ENCODE measurements at places on chromosomes 16 and 17.

GRCh38 chr16:10921536-10922327 is 20.5 kb downstream of the DEXI start:
- DNase-seq: no peak

GRCh38 chr17:38660097-38661025 is 14.4 kb downstream of the EPOP start:
- DNase-seq: no peak

DNA sequence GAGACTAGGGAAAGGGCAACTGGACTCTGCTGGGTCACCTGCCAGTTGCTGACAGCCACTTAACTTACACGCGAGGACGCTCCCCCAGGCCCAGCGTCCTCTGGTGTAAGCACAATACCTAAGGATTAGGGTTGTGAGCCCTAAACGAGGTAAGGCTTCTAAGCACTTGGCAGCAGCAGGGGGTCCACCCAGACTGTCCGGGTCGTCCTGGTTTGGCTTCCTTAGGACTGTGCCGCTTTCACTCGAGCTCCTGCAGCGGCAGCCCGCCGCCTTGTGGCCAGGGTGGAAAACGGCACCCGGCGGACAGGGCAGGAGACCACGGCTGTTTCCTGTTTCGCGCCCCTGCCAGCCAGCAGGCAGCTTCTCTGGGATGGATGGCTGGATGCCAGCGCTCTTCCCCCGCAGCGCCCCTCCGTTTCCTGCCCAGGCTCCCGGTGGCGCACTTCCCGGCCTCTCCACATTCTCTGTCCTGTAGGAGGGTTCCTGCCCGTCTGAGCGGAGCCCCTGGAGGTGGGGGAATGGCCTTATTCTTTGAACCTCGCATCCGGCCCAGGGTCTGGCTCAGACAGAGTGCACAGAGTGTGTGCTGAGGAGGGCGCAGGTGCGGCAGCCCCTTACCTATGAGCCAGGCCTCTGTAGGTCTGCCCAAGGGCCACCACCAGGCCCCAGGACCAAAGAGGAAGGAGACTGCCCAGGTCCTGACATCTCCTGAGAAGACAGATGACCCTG is 47.0 kb upstream of the AMZ2 start:
- peak; percentile 54 for DNase-seq

- DNase-seq: no peak
These were observed 1436.1 kb upstream of the GOT2 start for GRCh38 chr16:60170196-60170595.

DNA sequence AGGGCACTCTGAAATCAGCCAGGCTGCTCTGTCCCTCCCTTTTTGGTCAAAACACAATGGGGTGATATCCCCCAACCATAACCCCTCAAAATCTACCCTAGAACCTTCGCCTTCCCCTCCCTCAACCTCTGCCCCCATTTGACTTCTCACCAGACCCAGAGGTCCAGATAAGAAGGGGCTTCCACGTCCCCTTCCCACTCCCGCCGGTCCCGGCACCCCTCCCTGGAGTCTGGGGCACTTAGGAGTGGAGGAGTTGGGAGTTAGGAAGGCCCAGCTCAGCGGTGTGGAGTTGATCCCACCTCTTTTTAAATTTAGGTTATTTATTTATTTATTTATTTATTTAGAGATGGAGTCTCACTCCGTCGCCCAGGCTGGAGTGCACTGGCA is 619 bp upstream of the TMEM92 start:
- DNase-seq: no peak

GRCh38 chr17:15260376-15261257 is 4.5 kb downstream of the PMP22 start:
- peak; percentile 80 for DNase-seq

- peak; percentile 33 for DNase-seq
These were observed 7.8 kb upstream of the N4BP1 start for GRCh38 chr16:48617711-48618148.

GRCh38 chr17:82213251-82214011 is 789 bp upstream of the CCDC57 start:
- DNase-seq: peak; percentile 80

DNA sequence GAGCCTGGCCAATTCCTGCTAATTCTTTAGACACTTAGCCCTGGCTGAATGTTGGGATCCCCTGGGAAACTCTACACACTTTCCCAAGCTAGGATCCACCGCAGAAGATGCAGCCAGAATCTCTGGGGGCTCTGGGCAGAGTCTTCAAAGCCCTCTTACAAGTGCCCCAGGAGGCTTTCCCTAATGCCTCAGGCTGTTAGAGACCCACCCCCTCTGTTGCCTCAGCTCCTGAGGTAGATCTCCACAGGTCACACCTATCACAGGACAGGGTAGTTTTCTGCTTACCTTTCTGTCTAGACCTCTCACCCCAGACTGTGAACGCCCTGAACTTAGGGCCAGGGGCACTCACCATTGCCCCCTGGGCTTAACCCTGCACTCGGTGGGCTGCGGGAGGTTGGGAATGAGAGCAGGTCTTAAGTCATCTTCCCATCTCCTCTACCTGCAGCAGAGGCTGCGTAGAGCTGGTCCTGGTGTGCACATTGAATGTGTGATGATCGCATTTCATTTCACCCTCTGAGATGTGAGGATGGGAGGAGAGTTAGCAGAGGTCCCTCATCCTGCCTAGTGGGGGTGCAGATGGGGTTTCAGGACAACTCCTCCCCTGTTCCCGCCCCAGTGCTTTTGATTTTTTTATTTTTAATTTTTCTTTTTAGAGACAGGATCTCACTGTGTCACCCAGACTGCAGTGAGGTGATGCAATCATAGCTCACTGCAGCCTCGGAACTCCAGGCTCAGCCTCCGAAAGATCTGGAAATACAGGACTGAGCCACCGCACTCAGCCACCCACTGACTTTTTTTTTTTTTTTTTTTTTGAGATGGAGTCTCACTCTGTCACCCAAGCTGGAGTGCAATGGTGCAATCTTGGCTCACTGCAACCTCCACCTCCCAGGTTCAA is 89.0 kb upstream of the LHX1 start:
- DNase-seq: no peak

DNA sequence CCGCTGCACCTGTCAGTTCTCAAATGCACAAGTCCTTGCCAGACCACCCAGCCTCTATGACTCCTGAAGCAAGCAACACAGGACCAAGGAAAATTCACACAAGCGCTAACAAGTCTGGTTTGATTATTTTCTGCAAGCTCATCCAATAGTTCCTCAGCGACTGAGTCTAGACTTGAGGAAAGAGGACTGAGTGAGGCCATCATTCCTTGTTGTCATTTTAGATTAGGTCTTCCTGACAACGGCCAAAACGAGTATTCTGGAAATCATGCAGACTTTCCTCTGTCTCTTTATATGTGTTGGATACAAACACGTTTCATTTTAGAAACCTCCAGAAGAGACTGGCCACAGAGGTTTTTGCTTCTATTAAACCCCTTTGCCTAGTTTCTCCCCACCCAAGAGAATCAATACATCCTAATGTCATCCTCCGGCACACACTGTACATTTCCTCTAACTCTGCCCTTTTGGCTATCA is 561 bp downstream of the CCDC47 start:
- no peak for DNase-seq

GRCh38 chr17:80260791-80261158 is at the start of gene RNF213:
Gene RNF213, plus strand, starts transcription at chr17:80260852. Its CDS starts 2,830 bp downstream, at chr17:80263682.
- DNase-seq: no peak

GRCh38 chr17:76562734-76563148 is 22.9 kb downstream of the PRCD start:
- DNase-seq: peak; percentile 42

GRCh38 chr17:1362964-1363363 is 37.1 kb downstream of the YWHAE start:
- DNase-seq: no peak

DNA sequence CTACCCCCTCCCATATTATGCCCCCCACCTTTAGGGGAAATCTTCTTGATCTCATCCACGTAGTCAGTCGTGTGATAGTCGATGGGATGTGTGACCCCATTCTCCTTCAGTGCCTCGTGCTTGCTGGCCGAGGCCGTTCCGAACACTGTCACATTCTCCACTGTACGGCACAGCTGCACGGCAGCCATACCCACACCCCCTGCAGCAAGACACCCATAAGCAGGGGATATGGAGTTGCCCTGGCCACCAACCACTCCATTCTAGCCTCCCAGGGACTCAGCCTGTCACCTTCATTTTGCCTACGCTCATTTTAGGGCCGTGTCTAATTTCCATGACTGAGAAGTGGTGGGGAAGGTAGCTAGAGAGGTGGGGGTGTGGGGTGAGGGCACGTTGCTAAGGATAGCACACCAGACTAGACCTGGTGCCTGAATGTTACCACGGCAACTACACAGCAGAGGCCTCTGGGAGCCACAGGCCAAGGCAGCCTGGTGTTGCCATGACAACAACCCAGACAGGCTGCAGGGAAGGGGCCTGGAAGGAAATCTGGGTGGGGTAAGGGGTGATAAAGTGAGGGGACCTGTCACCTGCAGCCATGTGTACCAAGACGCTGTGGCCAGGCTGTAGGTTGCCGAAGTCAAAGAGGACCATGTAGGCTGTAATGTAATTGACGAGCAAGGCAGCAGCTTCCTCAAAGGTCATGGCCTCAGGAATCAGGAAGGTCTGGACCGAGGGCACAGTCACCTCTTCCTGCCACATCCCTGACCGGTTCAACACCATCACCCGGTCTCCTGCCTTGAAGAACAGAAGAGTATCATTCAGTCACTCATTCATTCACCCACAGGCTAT is 4.0 kb downstream of the VAT1 start:
- no peak for DNase-seq

DNA sequence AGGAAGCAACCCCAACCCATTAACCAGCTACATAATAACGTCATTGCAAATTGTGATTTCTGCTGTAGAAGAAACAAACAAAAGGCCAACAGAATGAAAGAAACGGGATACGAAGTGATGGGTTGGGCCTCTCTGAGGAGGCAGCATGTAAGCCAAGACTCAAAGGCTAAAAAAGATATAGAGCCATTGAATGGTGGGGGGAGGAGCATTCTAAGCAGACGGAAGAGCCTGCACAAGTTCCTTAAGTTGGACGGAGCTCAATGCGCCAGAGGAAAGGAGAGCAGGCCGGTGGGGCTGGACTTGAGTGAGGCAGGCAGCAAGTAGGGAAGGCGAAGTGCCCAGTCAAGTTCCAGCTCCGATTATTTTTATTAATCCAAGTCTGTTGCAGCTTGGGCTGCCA is 160.3 kb downstream of the SHISA9 start:
- DNase-seq: no peak

DNA sequence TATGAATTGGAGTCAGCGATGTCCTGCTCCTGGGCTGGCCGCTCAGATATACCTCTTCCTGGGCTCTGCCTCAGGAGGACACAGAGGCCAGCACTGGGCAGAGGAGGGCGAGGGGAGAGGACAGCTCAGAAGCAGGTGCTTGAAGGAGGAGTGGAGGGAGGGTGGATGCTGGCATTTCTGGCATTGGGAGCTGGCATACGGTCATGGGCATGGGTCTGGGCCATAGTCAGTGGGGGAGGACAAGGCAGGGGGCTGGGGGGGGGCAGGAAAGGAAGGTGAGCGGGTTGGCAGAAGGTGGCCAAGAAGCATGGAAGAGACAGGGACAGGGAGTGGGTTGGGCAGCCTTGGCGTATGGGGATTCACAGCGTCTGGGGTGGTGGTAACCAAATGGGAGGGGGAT is 16.7 kb upstream of the RAP1GAP2 start:
- DNase-seq: no peak

DNA sequence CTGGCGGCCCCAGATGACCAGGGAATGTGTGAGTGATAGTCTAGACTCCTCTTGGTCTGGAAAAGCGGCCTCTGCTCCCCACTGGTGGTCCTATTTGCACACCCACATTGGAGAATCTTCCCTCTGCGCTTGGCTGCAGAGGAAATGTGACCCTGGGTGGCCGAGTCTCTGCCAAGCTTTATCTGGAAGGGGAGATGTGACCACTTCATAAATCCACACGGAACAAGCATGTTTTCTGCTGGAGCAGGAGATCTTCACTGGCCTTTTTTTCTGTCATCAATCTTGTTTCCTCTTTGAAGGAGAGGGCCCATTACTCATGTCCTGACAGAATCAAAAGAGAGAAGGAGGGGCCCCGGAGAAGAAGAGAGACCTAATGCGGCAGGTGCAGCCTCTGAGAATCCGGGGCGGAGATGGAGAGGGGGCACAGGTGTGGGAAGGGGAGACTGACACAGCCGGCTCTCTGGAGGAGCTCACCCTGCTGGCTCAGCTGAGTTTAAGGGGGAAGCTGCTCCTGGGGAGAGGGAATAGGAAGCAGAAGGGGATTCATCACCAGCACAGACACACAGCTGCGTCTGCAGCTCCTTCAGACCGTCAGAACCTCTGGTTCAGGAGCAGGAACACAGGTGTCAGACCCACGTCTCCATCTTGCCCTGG is 116.3 kb downstream of the SOX9 start:
- no peak for DNase-seq

- no peak for DNase-seq
These were observed 137.1 kb downstream of the TRIM37 start for GRCh38 chr17:58969612-58970011.

GRCh38 chr17:30000001-30000754 is 58.7 kb downstream of the EFCAB5 start:
- DNase-seq: no peak

GRCh38 chr17:37422971-37423625 is 16.4 kb downstream of the TADA2A start:
- DNase-seq: no peak

DNA sequence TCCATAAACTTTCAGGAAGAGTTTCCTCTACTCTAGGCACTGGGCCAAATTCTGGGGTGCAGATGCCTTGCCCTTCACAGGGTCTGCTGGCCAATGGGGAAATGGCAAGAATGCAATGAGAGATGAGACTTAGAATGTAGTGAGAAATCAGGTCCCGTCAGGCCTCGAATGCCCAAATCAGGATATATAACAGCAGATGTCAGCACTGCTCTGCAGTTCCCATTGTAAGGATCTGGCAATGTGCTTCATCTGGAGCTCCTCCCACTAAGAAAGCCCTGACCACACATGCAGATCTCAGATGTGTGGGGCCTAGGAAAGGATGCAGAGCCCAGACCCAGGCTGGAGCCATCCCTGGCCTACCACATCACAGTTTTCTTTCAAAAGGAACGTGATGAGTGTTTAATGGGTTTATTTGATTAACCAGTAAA is 13.9 kb upstream of the LPCAT2 start:
- DNase-seq: peak; percentile 91

GRCh38 chr16:47037396-47037745 is 63.9 kb upstream of the DNAJA2 start:
- DNase-seq: no peak

DNA sequence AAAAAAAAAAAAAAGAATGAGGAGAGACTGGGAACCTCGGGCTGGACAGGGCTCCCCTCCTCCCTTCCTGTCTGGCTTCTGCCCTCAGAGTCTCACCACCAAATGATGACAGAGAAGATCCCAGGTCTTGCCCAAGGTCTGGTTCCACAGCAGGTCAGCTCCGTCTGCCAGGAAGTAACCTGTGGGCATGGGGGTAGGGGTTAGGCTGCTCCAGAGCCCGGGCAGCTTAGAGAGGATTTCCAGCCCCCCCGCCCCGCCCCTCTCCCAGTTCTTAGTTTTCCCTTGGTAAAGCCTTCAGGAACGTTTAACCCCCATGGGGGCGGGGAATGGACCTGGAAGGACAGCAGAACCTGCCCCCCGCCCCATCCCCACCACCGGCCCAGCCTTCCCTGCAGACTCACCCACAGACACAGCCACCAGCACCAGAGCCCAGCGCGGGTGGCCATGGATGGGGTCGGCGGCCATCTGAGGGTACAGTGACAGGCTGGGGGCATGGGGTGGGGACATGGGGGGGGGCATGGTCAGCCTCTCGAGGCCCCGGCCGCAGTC is 700 bp downstream of the TLCD2 start:
- no peak for DNase-seq

All from brain microvascular endothelial cell (primary cell).